ENCODE measurements at places on chromosomes 4 and X. TPM values are rescaled to one million over a fixed set of nuclear protein-coding genes. Genes with fewer than 3 reads are reported as not detected.

Gene CSAG3
- total RNA-seq, result not detected

Gene GPR82
- total RNA-seq, result not detected

Gene CDKL2
- total RNA-seq, result 2.9 TPM

Gene OPN1MW2
- not detected for total RNA-seq

Gene MGARP
- 2.5 TPM for total RNA-seq

Gene RNF212
- total RNA-seq, result 3.4 TPM

Gene GLUD2
- 8.9 TPM for total RNA-seq

Gene PRDM5
- total RNA-seq, result 36.2 TPM

Gene BMX
- total RNA-seq, result not detected

Gene TLL1
- total RNA-seq, result not detected

Gene CXCL8
- not detected for total RNA-seq

Gene FDCSP
- not detected for total RNA-seq

Gene TCEAL1
- total RNA-seq, result 15.4 TPM

Gene IRS4
- 70.1 TPM for total RNA-seq

Gene CTSO
- 3.2 TPM for total RNA-seq

Gene TRIM75
- total RNA-seq, result not detected

Gene AMTN
- not detected for total RNA-seq

Gene TAF1
- 21.4 TPM for total RNA-seq

Gene SOX3
- 20.4 TPM for total RNA-seq

Gene SLC4A4
- not detected for total RNA-seq

Gene CLGN
- 22.7 TPM for total RNA-seq

Gene CXorf49
- not detected for total RNA-seq

Gene LARP7
- 88.7 TPM for total RNA-seq

Gene LUZP4
- total RNA-seq, result not detected

Gene CT45A1
- not detected for total RNA-seq

Gene TMEM156
- total RNA-seq, result not detected

Gene FRG2
- total RNA-seq, result not detected

Gene CFAP299
- not detected for total RNA-seq

Gene C4orf36
- 8.6 TPM for total RNA-seq

Gene CYBB
- total RNA-seq, result not detected

Gene ADAM29
- total RNA-seq, result not detected

Gene BEX1
- 52.2 TPM for total RNA-seq

Gene RHOXF2
- not detected for total RNA-seq

Gene SUPT20HL1
- total RNA-seq, result not detected

Gene PABPC1L2B
- total RNA-seq, result not detected

Gene DCUN1D4
- total RNA-seq, result 98.7 TPM

Gene ABLIM2
- total RNA-seq, result 0.24 TPM

Gene PRDM8
- total RNA-seq, result 0.03 TPM

Gene DKK2
- not detected for total RNA-seq

Gene TMSB15C
- 20.6 TPM for total RNA-seq

Gene SCML2
- total RNA-seq, result 27.8 TPM

Gene CFP
- 0.06 TPM for total RNA-seq

Gene GIMD1
- not detected for total RNA-seq

Gene NPY5R
- total RNA-seq, result 1.3 TPM

Gene PCDH19
- 3.4 TPM for total RNA-seq

Gene MAGEB2
- total RNA-seq, result not detected

All from neural progenitor cell (in vitro differentiated cells).